Coronary artery (tissue), 2 donors: ENCODE measurements at places on chromosomes 5 and 9.

DNA sequence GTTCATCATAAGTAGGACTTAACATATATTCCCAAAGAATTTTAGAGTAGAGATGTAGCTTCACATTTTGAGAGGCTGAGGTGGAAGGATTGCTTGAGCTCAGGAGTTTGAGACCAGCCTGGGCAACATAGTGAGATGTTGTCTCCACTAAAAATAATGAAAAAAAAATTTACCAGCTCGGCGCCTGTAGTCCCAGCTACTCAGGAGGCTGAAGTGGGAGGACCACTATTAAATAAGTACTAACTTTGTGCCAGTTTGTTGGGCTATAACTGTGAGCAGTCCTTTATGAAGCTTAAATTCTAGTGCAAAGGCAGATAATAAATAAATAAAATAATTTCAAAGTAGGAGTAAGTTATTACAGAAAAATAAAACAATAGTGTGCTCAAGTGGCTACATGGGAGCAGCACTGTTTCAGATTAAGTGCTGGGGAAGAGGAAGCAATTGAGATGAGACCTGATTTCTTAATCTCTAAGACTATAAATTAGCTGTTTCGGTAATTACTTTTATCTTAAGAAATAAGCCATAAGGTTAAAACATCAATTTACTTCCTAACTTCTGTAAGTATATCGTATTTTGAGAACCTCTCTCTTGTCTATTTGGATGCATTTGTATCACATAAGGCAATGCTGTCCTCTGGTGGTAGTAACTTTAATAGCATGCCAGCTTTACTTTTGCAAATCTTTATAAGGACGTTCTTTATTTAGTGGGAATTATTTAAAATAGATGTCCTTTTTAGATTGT is 98.9 kb downstream of the CSNK1G3 start:
- DNase-seq, result no peak

DNA sequence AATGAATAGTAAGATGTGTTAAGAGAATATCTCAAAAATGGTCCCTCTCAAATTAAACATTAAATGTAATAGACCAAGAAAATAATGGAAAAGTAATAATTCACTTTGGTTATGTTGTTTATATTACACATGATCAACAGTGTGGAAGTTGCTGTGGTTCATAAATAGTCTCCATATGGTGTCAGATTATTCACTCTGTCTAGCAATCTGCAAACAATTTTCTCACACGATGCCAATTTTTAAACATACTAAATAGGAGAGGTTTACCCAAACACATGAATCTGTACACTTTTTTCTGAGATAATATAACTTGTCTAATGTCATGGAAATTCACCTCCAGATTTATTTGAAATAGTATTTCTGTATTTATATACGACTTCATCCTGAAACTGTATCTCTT is 217.4 kb upstream of the FBXL7 start:
- DNase-seq, result no peak

GRCh38 chr5:6026766-6027406 is 351.5 kb downstream of the MED10 start:
- no peak for DNase-seq

GRCh38 chr9:135971111-135971766 is 10.1 kb upstream of the UBAC1 start:
- no peak for DNase-seq

- DNase-seq, result no peak
These were observed 348.8 kb downstream of the EFNA5 start for GRCh38 chr5:107321906-107322305.

GRCh38 chr5:39057734-39058133 is 16.5 kb downstream of the RICTOR start:
- no peak for DNase-seq

GRCh38 chr9:116075191-116075590 is 78.4 kb upstream of the PAPPA start:
- DNase-seq, result no peak

- DNase-seq, result no peak
These were observed 17.0 kb downstream of the FRMPD1 start for GRCh38 chr9:37667706-37668105.

- no peak for DNase-seq
These were observed 9.4 kb downstream of the PDLIM7 start for GRCh38 chr5:177487975-177488374.

DNA sequence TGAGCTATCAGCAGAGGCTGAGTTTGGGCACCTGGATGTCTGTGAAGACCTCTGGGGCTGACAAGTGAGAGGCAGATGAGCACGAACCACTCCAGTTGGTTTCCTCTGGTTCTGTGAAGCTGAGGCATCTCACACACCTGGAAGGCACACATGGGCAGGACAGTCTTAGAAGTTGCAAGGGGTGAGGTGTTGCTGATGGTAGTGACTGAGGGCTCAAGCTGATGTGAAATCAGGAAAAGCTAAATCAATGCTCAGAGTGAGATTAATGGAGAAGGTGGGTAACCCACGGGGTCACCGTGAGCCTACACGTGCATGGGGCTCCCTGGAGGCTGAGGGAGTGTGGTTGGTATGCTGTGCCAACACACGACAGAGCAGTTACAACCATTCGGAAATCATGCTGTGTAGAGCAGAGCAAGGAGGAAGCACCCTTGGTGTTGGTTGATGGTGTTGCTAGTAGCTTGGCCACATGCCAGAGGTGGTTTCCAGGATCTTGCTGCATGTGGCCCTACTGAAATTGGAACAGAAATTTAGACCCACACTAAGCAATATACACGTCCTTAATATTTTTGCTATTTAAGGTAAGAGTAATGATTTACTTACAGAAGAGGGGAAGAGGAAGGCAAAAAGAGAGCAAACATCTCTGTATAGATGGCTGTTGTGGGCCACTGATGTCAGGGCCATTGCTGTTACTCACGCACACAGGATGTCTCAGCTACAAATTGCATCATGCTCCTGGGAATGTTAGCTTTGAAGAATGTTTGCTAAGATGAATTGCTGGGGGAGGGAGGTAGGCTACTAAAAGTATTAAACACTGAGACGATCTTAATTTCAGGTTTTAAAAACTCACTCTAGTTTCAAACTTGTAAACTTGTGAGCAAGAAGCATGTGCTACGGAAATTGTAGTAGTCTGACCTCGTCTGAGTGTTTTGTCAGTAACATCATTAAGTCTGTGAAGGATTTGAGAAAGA is 170.5 kb downstream of the ARHGEF28 start:
- DNase-seq, result no peak

DNA sequence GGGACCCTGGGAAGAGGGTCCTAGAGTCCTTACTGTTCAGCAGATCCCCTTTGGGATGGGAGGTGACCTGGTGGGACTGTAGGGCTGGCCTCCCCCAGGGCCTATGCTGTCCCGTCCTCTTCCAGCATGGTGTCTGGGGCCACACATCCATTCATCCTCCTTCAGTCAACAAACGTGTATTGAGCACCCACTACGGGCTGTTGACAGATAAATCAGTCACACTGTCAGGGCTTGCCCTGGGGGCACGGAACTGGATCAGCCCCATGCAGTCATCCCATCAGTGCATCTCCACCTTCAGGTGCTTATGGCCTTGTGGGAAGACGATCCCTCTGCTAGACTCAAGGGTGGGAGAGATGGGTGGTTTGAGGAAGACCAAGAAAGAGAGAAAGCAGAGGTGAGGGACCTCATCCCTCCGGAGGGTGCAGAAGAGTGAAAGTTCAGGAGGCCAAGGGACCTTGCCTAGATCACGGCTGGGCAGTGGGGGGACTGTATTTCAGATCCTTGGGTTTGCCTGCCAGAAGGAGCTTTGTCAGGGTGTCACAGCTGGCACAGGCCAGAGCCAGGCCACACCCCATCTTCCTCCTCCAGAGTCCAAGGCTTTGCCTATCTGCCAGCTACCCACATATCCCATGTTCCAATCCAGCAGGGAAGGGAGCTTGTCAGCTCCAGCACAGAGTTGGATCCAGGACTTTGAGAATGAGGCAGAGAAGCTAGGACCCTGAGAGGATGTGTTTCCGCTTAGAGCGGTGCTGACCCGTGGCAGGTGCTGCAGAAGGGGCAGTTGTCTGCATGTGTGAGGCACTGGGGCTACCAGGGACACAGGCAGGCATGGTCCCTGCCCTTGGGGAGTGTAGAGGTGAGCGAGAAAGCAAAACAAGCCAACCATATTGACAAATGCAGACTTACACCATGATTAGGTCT is 30.5 kb downstream of the COL27A1 start:
- DNase-seq, result no peak

GRCh38 chr5:181241393-181241975 is 2.2 kb downstream of the RACK1 start:
- no peak for DNase-seq

GRCh38 chr5:103473725-103474124 is 88.9 kb downstream of the NUDT12 start:
- no peak for DNase-seq

DNA sequence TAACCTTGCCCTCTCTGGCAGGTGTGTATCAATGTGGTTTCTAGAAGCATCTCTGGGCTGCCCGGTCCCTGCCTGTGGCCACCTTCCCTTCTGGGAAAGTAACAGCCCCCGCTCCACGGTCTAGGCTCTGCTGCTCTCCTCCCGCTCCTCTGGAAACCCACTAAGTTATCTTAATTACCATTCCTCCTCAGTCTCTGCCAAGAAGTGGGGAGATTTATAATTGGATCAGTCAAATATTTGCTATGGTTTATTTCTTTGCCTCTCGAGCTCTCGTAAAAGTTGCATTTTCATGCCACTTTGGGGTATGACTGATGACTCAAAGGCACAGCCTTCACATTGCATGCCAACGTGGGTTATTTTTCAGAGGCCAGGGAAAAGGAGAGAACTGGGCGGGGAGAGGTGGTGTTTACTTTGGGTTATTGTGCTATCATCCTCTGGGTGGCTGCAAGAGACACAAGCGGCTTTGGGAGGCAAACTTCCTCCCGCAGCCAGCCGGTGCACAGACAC is 205.3 kb upstream of the WWC1 start:
- DNase-seq, result no peak

DNA sequence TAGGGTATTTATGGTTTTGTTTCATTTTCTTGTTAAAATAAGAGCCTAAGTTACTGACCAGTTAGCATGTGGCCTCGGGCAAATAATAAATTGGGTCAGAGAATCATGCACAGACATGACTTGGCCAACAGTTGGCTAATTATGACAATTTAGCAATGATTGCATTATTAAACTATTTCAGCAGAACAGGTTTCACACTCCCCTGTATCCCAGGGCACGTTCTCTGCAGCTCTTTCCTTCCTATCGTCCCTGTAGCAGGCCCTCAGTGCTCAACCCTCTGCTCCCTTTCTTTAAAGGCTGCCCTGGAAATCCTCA is 167.9 kb downstream of the TSSK1B start:
- no peak for DNase-seq

DNA sequence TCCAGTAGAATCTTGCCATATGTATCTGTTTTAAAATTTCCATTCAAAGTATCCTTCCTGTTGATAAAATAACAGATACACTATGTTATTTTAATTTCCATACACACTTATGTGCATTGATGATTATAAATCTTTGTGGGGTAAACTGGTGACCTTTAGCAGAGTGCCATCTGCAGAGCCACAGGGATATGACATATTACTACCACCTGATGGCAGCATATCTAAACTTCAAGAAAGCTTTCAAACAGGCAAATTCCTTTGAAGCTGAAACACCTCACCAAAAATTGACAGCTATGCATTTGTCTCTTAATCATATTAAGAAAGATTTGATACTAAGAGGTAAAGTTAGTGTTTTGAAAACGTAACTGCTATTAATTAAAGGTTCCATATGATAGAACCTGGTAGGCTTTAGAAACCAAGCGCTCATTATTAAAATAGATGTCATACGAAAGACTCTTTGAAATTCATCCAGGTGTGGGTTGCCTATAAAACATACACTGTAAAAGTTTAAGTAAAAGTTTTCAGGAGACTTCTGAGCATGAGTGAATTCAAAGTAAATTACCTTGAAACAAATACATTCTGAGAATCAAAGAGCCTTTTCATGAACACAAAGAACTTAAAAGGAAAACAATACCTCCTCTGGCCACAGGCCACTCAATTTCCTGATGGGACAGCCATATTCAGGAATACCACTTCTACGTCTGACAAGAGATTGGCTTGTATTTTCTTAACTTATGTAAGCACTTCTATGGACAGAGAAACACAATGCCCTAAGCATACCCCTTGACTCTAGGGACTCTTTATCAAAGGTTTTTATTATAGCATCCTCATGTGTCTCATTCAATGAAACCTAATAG is 93.3 kb downstream of the KIAA0825 start:
- DNase-seq, result no peak

- DNase-seq, result no peak
These were observed 47.2 kb downstream of the ARHGEF28 start for GRCh38 chr5:73673161-73673591.

- DNase-seq, result no peak
These were observed 62.9 kb downstream of the NEURL1B start for GRCh38 chr5:172703952-172704351.

- peak; percentile 81 for DNase-seq
These were observed 193.8 kb upstream of the ZNF618 start for GRCh38 chr9:113682297-113682771.

DNA sequence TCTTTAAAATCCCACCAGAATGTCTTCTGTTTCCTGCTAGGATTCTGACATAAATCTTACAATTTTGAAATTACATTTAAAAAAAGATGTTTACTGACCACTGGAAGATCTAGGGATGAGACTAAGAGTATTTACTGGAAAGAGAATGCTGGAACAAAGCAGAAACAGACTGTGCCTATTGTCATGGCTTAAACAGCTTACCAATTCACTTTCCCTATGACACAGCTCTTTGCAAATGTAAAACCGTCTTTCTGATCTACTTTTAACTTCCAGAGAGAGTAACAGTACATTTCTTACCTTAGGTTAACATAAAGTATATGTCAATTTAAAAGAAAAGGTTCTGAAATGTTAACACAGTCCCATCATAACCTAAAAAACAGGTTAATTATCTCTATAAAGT is 10.7 kb downstream of the GIN1 start:
- DNase-seq, result no peak

- no peak for DNase-seq
These were observed 144.1 kb downstream of the NMUR2 start for GRCh38 chr5:152260940-152261339.

DNA sequence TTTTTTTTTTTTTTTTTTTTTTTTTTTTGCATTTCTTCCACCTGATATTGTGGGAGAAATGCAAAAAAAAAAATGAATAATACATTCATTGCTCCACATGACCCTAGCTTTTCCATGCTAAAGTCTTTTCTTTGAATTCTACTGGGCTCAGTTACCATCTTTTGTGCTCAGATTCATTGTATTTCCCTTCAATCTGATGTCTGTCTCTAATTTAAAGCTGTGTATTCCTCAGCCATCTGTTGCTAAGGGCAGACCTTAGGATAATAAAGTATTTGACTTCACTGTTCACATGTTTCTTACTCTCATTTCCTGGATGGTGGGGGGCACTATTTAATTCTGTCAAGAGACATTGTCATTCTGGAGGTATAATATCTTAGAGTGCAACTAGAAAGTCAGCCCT is 123.5 kb downstream of the FGF10 start:
- DNase-seq, result no peak

DNA sequence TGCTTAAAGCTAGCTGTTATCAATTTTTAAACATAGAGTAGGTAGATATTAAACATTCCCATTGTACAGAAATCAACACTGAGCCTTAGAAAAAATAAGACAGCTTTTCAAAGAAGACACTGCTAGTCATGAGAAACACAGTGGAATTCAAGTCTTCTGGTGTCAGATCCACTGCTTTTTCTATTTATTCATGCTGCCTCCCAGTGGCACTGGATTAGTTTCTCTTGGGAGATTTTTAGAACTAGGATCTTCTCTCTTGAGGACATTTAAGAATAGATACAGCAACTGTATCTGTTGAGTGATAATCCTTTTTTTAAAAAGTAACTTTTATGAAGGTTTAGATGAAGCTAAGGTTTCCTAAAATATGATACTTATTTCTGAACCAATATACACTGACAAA is 1635.4 kb upstream of the C9orf72 start:
- no peak for DNase-seq
